Mesothelial cell of epicardium (in vitro differentiated cells): ENCODE measurements at places on chromosomes 5 and 9. TPM values are rescaled to one million over a fixed set of nuclear protein-coding genes. Genes with fewer than 3 reads are reported as not detected.

DNA sequence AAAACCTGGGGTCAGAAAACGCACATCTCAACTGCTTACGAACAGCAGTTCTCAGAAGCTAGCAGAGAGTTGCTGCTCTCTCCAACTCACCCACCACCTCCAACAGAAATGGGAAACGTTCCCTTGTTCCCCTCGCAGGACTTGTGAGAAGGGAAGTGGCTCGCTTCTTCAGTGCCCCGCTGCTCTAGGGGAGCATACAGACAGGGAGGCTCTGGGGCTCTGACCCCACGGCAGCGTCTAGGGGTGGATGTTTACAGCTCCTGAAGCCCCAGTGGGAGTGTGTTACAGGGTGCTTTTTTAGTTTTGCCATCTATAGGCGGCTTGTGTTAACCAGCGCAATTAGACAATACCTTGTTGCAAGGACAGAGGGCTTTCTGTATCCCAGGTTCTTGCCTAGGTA lies 267.7 kb upstream of the ACTBL2 start:
- no peak for DNase-seq

DNA sequence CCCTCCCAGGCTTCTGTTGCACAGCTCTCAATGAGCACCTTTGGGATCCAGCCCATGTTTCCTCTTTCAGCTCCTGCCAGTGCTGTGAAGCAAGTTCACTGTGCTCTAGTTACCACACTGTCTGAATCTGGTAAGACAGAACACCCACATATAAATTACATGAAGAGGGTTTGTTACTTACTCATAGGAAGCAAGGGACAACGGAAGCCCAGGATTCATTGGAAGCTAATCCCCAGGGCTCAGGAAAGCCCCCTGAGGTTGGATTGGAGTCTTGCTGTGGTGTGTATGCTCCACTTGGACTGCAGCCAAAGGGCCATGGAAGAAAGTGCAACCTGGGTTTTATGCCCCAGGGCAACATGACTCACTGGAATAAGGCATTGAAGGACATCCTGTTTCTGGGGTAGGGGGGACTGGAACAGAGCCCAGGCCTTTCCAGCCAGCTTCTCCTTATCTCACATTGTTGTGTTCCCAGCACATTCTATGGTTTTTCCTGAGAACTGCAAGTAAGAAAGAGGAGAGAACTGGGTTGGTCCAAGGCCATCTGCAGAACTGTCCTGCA lies 15.6 kb upstream of the CLK4 start:
- DNase-seq: no peak

- DNase-seq: no peak
Measured at GRCh38 chr5:27947088-27947487, 908.7 kb upstream of the CDH9 start.

Gene NFIB
- 213 to 237 TPM (median 230 TPM) in 3 replicates for total RNA-seq

Gene ANKRD31
- total RNA-seq: 1.1 to 1.4 TPM (median 1.3 TPM) in 3 replicates

- DNase-seq: no peak
Measured at GRCh38 chr9:124514125-124514524, 6.9 kb upstream of the NR5A1 start.

GRCh38 chr5:131825404-131826013 lies 28.7 kb upstream of the FNIP1 start:
- DNase-seq: no peak

DNA sequence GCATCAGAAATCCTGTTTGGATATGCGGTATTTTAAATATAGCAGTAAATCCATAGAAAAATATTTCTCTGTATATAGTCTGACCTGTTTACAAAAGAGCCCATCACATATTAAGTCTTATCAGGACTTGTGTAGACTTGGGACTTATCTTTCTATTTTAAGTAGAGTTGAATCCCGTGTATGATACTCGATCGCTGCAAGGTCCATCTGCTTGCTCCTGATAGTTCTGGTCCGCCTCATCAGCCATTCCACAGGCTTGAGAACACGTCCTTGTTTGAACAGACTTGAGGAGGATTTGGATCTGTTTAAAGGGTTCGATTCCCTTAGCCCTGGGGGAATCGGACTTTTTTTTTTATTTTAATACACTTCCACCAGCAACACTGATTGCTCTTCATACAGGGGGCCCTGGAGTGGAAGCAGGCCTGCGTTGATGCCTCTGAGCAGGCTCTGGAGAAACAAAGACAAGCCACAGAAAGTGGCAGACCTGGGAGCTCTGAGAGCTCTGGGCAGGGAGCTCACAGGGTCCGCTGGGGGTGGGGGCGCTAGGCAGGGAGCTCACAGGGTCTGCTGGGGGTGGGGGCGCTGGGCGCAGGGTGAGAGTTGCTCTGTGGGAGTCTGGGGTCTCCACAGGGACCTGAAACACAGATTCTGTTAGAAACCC lies 112.2 kb downstream of the MVB12B start:
- no peak for DNase-seq

Gene ANXA2R
- total RNA-seq: 1.4 to 1.9 TPM (median 1.7 TPM) in 3 replicates

DNA sequence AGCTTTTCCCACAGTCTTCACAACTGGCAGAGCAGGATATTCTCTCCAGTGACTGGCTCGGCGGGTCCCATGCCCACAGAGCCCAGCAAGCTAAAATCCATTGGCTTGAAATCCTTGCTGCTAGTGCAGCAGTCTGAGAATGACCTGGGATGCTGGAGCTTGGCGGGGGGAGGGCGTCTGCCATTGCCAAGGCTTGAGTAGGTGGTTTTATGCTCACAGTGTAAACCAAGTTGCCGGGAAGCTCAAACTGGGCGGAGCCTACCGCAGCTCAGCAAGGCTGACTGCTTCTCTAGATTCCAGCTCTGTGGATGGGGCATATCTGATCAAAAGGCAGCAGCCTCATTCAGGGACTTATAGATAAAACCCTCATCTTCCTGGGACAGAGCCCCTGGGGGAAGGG lies 194.1 kb downstream of the CCDC171 start:
- no peak for DNase-seq

- no peak for DNase-seq
Measured at GRCh38 chr9:37248651-37249163, 128.3 kb downstream of the ZCCHC7 start.

Gene PCDHB14
- 7.1 to 8.6 TPM (median 7.7 TPM) in 3 replicates for total RNA-seq

DNA sequence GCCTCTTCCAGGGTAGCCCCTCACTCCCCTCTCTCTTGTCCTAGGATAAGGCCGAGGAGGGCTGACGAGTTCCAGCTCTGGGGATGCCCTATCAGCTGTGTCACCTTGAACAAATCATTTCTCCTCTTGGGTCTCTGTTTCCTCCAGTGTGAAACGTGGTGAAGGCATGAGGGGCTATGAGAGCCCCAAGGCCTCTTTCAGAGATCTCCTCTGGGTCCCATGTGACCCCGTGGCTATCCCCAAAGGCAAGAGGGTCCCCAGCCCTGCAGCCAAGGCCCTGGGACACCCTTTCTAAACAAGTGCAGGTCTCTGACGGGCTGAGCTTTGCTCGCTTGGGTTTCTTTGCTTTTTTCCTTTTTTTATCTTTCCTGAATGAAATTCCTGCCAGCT lies 25.5 kb upstream of the SPTLC1 start:
- DNase-seq: no peak

DNA sequence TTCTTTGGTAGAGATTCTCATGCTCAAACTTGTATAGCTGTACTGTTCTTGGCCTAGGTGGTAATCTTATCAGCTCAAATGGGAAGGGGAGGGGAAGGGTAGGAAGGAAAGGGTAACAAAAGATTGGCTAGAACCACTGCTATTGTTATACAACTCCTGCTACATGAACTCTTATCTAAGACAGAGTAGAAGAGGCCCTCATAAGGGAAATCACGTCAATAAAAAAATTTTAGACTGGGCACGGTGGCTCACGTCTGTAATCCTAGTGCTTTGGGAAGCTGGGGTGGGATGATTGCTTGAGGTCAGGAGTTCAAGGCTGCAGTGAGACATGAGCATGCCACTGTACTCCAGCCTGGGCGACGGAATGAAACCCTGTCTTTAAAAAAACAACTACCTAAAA lies 15.9 kb downstream of the STOM start:
- DNase-seq: no peak

- DNase-seq: no peak
Measured at GRCh38 chr5:138951986-138952735, 77.0 kb upstream of the LRRTM2 start.

Gene FIBCD1
- 1.5 to 2.2 TPM (median 1.8 TPM) in 3 replicates for total RNA-seq

GRCh38 chr9:34218446-34218845 lies 39.6 kb downstream of the UBAP1 start:
- DNase-seq: no peak

GRCh38 chr5:142767911-142768310 lies 2.3 kb upstream of the ARHGAP26 start:
- DNase-seq: no peak

GRCh38 chr9:98565152-98566135 lies 143.3 kb downstream of the GABBR2 start:
- DNase-seq: no peak

Gene PIP5KL1
- 7.6 to 9.0 TPM (median 8.2 TPM) in 3 replicates for total RNA-seq

DNA sequence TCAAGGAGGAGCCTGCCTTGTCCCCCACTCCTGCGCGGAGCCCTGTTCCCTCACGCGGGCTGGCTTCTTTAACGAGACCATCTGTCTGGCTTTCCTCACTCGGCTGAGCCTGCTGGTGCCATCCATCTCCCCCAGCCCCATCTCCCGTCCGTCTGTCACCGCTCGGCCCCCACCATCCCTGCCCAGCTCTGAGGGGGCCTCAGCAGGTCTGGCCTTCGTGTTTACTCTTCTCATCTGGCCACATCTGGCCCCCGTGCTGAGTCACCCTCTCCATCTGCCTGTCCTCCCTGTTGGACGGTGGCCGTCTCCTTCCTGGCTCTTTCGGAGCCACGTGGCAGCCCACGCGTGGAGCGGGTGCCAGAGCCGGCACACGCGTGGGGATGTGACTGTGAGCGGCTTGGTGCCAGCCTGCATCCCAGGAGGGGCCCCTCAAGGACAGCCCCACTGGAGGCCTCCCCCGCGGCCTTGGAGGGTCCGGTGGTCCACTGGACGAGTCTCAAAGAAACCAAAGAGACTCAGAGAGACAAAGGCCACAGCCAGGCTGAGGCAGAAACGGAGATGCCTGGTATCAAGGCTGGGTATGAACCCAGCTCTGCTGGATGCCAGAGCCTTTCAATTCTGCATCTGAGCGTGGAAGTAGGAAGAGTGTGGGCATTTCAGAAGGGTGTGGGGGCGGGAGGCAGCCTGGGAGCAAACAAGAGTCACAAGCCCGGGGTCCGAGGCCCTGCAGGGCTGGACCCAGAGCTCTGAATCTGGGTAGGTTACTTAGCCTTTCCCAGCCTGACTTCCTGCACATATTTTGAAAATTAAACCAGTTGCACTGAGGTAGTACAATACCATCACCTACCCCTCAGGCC lies 76.7 kb upstream of the UNC5A start:
- peak; percentile 34 for DNase-seq

Gene NEUROG1
- total RNA-seq: not detected in 3 replicates

Gene SPINK4
- not detected in 3 replicates for total RNA-seq

Gene PRR16
- 1.9 to 2.7 TPM (median 2.1 TPM) in 3 replicates for total RNA-seq

DNA sequence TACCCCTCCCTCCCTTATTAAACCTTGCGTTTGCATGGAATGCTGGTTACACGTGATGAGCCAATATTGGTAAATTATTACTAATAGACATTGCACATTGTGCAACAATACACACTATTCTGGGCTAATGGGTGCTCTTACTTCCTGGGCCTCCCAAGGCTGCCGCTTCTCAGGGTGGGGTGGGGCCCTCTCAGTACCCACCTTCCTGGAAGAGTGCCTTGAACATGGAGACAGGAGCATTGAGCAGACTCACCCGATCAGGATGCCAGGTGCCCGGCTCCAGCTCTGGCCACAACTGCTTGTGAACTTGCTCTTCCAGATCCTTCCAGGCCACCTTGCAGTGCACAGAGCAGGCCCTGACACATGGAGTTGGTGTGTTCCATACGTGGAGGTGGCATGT lies 24.7 kb upstream of the CEP72 start:
- DNase-seq: no peak

GRCh38 chr5:71939452-71940230 lies 167.6 kb upstream of the MAP1B start:
- no peak for DNase-seq

DNA sequence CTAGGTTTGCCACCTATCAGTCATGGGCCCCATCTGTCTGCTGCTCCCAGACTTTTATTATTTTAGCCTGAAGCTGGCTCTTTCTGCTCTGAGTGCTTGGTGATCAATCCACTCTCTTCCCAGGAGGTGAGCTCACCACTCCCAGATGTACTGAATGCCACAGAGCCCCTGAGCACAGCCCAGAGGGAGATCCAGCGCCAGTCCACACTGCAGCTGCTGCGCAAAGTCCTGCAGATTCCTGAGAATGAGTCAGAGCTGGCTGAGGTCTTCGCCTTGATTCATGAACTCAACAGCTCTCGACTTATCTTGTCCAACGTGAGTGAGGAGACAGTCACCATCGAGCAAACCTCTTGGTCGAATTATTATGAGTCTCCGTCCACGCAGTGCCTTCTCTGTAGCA lies 36.0 kb downstream of the HMGXB3 start:
- DNase-seq: no peak

Gene OTP
- total RNA-seq: not detected in 3 replicates

- no peak for DNase-seq
Measured at GRCh38 chr9:93299418-93300174, 115.7 kb downstream of the WNK2 start.

- no peak for DNase-seq
Measured at GRCh38 chr5:74630453-74631066, 10.0 kb downstream of the ENC1 start.

- DNase-seq: no peak
Measured at GRCh38 chr5:131379723-131380122, 115.9 kb downstream of the CDC42SE2 start.

DNA sequence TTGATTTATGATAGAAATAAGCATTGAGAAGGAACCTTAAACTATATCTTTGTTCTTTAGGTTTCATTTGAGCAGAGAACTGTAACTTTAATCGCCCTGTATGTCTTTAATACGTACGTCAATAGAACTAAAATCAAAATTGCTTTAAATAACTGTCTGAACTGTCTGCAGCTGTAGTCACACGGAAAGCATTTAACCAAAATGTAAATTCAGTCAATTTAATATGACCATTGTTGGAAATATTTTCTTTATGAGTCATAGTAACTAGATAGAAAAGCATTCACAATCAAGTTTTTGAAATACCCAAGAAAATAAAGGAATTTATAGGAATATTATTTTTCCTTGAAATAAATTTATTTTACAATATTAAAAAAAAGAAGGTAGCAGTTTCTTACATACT lies 157.1 kb upstream of the CDH6 start:
- DNase-seq: no peak
